ENCODE measurements at places on chromosomes 12 and 14. TPM values are rescaled to one million over a fixed set of nuclear protein-coding genes. Genes with fewer than 3 reads are reported as not detected.

Gene LRP1-AS
- not detected for polyA plus RNA-seq

Gene SLC35F4
- 0.12 TPM for polyA plus RNA-seq

Gene SLC2A3
- 43.8 TPM for polyA plus RNA-seq

Gene CACNA1C
- polyA plus RNA-seq: 10.7 TPM

Gene RERGL
- 0.39 TPM for polyA plus RNA-seq

Gene PTPN6
- 21.8 TPM for polyA plus RNA-seq

DNA sequence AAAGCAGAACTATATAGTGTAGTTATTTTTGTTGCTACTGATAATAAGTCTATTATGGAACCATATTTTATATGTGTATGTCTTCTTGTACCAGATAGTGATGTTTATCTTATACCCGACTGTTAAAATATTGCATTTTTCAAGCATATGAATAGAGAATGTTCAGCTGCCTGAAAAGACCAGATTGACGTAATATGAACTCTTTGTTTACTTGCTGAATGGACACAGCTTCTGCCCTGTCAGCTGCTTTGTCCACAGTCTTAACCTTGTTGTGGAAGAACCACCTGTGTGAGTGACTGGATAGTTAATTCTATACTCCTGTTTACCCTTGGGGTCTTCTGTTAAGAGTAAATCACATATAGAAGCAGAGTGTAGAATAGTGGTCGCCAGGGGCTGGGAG is 109.3 kb downstream of the LGR5 start:
- no peak for DNase-seq

DNA sequence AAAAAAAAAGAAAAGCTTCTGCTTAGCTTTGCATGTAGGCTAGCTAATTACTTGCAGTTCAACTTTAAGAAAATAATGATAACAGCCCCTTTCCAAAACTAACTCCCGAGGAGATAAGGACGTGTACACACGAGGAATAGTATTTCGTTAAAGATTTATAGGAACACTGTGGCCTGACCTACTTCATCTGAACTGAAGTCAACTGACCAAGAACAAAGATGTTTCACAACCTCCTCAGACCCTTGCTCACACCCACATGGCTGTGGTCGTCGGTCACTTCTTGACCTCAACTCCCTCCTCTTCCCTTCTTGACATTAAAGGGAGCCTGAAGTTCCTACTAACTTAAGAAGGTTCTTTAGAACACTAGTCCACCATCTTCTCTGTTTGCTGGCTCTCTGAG is 25.3 kb upstream of the FAM181A start:
- DNase-seq: no peak

DNA sequence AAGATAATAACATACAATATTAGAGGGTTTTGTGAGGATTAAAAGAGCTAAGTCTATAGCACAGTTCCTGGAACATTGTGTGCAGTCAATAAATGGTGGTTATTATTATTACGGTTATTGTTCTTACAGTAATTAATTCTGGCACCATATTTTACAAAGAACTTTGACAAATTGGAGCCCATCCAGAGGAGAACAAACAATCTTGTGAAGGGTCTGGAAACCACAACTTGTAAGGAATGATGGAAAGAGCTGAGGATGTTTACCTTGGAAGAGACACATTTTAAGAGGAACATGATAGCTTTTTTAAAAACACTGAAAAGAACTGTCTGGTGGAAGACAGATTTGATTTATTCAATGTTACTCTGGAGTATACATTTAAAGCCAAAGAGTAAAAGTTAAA is 150.5 kb upstream of the KRR1 start:
- no peak for DNase-seq

GRCh38 chr12:104974626-104975290 is 11.4 kb upstream of the NOPCHAP1 start:
- DNase-seq: no peak

DNA sequence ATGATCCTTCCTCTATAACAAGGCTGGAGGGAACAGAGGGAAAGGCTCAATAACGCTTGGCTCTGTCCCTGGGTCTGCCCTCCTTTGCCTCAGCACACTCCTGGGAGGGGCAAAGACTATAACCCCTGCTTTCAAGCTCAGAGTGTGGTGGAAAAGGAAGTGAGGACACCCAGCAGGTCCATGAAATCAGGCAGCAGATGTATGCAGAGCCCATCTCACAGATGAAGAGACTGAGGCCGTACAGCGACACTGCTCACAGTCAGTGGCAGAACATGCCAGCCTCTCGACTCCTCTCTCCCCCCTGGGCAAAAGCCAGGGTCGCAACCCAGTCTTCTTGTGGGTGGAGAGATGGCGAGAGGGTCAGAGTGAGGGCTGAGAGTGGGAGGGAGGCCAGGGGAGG is 39.8 kb downstream of the SLC6A12 start:
- no peak for DNase-seq
